ENCODE measurements at places on chromosomes 3 and 15.
A peak's percentile ranks its signal among the peaks of the same experiment; 100 is the strongest.

- DNase-seq: no peak
Measured at GRCh38 chr3:136937851-136938250, 19.9 kb upstream of the IL20RB start.

DNA sequence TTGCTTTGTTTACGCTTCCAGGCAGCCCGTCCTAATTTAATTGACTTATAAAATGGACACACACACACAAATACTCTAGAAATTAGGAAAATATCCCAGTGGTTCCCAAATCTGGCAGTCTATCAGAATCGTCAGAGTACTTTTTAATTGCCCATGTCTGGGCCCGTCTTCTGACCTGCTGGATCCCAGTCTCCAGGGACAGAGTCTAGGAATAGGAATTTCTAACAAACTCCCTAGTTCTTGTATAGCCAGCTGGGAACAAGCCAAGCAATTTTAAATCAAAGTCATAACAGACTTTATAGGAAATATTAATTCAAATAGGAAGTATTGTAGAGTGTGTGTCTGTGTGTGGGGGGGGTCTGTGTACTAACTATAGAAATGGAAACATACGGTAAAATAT lies 33.4 kb downstream of the LDHAL6B start:
- no peak for DNase-seq

GRCh38 chr3:25071846-25072245 lies 356.2 kb upstream of the RARB start:
- no peak for DNase-seq

- DNase-seq: no peak
Measured at GRCh38 chr15:27214032-27214431, 243.1 kb downstream of the GABRG3 start.

- DNase-seq: no peak
Measured at GRCh38 chr15:43893956-43894355, 67.2 kb downstream of the WDR76 start.

DNA sequence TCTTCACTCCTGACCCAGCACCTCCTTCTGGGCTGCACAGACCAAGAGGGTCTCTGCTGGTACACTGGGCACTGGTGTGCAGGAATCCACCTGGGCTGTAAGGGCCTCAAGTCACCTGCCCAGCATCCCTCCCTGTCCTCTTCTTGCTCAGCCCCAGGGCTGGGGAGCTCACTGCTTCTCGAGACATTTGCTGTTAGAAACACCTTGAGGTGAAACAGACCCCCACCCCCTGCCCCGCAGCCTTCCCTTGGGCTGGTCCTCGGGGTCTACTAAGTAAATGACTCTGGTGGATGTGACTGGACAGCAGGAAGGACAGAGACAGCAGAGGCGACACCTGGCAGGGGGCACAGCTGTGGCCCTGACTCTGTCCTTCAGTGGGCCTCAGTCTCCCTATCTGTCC lies 29.1 kb downstream of the LOXL1 start:
- no peak for DNase-seq

DNA sequence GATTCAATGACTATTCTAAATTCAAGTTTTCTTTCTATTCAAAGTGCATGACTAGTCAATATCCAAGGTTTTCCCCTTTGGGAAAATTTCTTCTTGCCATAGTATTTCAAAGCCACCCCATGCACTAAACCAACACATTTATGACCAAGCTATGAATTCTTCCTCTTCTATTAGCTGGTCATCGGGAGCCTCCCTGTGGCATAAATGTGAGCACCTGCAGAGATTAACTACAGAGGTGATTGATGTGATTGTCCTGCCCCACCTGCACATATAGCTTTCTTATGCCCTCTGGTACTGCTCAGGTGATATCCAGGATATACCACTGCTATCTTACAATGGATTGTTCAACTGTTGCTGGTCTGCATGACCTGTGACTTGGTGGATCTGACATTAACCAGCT lies 694.9 kb downstream of the ZBBX start:
- DNase-seq: no peak

- DNase-seq: no peak
Measured at GRCh38 chr15:99762288-99762687, 29.1 kb upstream of the LYSMD4 start.

- DNase-seq: no peak
Measured at GRCh38 chr15:26083896-26084295, 220.8 kb upstream of the ATP10A start.

- no peak for DNase-seq
Measured at GRCh38 chr15:29324746-29325145, 55.1 kb upstream of the NSMCE3 start.

DNA sequence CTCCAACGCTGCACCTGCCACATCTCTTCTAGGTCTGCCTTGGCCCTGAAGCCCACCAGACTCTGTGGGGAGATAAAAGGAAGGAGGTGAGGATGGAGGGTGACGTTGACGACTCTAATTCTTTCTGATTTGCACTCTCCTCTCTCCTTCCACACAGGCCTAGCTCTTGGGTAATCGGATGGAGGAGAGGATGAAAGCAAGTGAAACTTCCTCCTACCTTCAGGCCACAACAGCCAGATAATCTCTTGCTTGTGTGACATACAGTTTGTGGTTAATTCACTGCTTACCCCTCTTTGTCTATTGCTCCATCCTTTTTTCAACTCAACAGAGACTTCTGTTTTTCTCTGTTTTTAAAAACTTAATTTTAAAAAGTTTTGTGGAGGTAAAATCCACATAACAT lies 208.1 kb downstream of the SV2B start:
- DNase-seq: no peak

- DNase-seq: no peak
Measured at GRCh38 chr3:55458181-55458790, 28.8 kb downstream of the WNT5A start.

DNA sequence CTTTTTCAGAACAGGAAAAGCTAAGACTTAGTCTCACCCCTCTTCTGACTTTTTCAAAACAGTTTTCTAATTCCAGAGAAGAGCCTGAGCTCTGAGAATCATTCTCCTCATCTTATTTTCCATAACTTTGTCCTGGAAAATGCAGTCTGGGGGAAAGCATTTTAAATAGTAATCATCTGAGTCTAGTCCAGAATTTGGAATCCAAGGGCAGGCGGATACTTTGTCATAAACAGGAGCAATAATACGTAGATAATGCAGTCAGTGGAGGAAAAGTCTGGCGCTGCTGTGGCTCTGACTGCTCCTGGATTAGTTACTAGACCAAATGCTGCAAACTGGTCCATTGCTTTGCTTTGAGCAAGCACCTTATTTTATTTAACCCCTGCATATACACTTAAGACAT lies 285.0 kb downstream of the THSD4 start:
- DNase-seq: peak; percentile 7

DNA sequence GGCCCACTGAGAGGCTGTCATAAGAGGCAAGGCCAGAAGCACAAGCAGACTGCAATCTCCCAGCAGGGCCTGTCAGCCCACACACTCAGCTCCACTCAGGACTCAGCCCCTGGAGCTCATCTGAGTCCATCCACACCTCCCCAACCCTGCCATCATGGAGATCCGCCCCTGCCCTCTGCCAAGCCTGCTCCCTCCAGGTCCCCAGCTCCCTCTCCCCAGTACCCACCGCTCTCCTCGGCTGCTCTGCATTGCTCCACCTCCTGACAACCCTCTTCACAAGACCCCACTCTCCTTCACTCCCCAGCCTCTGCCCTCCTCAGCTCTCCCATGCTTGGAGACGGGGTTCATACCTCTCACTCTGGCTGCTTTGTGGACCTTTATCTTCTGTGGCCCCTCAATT lies 11.1 kb downstream of the POC1A start:
- no peak for DNase-seq

DNA sequence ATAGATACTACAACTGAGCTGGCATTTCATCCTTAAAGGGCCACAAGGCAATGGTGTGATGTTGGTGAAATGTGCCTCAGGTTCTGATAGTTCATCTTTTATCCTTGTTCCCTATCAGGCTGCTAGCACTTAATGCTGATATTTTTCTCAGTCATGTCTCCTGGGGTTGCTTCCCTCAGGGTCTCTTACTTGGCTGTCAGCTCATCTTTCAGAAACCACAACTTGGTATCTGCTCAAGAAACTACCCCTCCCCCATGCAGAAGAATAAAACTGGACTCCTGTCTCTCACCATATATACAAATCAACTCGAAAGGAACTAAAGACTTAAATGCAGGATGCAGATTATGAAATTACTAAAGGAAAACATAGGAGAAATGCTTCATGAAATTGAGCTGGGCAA lies 308.1 kb downstream of the CHST2 start:
- DNase-seq: no peak

- no peak for DNase-seq
Measured at GRCh38 chr3:141352262-141352984, 15.9 kb upstream of the ZBTB38 start.

GRCh38 chr3:143924522-143925285 lies 46.9 kb upstream of the DIPK2A start:
- DNase-seq: no peak

GRCh38 chr15:41585127-41586047 lies 26.4 kb downstream of the TYRO3 start:
- DNase-seq: peak; percentile 59

DNA sequence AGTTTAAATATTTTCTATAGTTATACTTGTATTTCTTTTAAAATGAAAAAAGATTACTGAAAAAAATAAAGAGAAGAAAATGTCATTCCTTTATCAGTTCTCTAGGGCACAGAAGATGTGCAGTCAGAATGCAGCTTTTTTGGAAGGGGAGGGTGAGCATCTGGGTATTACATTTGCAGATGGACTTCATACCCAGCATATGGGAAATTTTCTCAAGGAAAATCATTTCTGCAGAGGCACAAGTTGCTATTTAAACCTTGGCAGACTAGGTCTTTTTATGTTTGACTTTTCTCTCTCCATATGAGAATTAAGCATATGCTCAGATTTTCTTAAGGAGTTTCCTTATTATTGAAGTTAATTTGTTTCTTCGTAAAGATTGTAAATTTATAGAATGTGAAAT lies 39.5 kb upstream of the ZNF385D start:
- no peak for DNase-seq

DNA sequence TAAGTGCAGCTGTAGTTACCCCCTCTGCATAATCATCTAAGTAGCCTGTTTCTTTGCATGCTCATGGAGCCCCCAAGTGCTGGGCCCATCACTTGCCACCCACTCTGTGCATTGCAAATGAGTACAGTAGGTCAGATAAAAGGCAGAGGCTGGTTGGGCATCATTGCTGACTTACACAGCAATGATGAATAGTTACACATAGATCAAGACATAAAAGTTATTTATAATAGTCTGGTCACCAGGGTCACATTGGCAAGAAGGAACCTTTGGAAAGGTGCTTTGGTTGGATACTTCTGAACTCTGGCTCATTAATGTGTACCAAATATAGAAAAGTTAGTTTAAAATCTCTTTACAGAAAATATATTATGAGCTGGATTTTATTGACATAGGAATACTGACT lies 111.6 kb downstream of the MITF start:
- no peak for DNase-seq

DNA sequence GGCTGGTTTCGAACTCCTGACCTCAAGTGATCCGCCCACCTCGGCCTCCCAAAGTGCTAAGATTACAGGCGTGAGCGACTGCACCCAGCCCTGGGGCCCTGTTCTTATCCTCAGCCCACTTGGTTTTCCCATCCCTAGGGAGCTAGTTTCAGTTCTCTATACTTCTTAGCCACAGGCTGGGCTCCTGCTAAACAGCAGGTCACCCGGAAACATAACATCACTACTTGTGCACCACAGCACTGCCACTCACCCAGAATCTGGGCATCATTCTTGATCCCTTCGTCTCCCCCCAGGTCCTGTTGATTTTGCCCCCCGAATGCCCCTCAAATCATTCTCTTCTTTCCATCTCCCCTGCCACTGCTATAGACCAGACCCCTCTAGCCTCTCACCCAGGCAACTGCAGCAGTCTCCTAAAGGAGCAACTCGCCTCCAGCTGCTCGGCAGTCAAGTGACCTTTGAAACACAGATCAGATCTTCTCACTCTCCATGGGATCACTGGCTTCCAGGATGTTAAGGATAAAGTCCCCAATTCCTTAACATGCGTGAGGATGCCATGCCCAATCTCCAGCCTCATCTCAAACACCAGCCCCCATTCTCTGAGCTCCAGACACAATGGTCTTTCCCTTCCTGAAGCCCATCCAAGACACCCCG lies 5.6 kb upstream of the AP3S2 start:
- DNase-seq: no peak

DNA sequence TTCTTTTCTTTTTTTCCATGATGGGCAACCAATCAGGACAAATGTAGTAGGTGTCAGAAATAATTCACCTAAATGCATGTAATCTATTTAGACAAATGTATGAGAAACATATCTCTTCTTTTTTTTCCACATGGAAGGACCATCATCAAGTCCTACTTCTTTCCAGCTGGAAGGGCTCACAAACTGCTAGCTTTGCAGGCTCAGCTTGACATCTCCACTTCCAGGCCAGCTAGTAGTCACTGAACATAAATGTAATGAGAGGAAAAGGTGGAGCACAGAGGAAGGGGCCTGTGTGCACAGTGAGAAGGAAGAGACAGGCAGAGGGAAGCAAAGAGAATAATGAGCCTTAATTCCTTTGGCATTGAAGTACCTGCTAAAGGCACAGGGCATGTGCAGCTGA lies 504.9 kb downstream of the MCTP2 start:
- no peak for DNase-seq

- peak; percentile 78 for DNase-seq
Measured at GRCh38 chr15:67148196-67148701, 82.8 kb downstream of the SMAD3 start.

GRCh38 chr3:61236556-61236955 lies 14.7 kb downstream of the FHIT start:
- no peak for DNase-seq

- DNase-seq: no peak
Measured at GRCh38 chr15:39100106-39100660, 480.7 kb upstream of the THBS1 start.

DNA sequence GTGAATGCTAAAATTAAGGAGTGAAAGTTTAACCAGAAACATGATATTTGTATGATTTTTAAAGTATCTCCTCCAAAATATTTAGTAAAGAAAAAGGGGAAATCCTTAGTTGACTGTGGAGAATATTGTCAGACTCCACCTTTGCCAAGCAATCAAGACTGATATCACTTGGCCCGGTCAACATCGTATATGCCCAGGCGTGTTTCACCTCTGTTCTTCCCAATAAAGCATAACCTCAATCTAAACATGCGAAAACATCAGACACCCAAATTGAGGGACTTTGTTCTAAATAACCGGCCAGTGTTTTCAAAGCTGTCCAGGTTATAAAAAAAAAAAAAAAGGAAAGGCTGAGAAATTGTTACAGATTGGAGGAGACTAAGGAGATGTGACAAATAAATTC lies 54.2 kb upstream of the PPP4R2 start:
- no peak for DNase-seq

- DNase-seq: peak; percentile 61
Measured at GRCh38 chr3:33131331-33132018, 17.7 kb downstream of the CRTAP start.

DNA sequence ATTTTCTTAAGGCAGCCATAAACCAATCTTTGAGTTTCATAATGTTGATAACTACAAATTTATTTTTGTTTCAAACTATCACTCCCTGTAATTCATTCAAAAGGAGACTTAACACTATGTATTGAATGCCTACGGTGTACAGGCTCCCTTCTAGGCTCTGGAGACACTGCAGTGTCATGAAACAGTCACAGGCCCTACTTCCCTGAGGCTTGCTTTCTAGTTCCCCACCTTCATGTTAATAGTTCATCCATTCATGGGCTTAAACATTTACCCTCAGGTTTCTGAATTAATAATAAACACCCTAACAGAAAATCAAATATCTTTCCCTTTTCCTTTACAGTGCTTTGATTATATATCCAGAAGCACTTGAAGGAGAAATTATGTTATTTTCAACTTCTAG lies 168.7 kb downstream of the CHL1 start:
- no peak for DNase-seq
